ENCODE measurements at places on chromosomes 4 and X.

- DNase-seq, result no peak
Observed at GRCh38 chr4:40349561-40350198, 14.5 kb downstream of the CHRNA9 start.

DNA sequence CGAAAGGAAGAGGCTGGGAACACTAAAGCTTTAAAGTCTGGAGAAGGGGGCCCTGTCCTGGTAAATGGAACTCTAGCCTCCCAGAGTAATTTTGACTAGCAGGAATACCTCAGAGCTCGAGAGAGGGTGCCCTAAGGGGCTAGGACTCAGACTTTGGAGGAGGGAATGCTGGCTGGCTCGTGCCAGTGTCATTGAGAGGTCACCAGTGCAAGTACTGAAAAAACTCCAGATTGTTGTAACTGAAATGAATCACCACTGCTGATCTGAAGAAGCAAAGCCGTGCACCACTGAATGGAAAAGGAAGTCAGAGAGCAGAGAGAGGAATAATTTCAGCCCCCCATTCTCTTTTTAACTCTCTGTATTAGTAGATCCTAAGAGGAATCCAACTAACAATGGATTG lies 690.2 kb downstream of the FAT4 start:
- DNase-seq, result no peak

DNA sequence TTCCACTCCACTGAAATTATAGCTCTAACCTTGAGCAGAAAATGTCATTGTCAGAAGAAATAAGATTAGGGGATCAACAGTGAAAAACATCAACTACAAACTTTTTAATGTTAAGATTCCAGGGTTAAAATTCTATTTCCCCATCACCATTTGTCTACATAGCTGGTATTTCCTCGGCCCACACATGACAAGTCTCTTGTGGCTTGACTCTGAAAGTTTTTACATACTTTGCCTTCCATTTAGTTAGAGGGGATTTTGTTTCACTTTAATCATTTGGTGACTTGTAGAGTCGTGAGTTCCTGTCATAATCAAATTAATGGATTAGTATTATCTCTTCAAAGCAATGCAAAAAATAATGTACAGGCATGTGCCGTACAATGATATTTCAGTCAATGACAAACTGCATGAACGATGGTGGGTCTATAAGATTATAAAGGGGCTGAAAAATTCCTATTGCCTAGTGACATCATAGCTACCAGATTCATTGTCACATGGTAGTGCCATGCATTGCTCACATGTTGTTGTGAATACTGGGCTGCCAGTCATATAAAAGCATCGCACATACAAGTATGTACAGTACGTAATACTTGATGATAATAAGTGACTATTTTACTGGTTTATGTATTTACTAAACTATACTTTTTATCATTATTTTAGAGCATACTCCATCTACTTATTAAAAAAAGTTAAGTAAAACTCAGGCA lies 72.0 kb downstream of the ING2 start:
- DNase-seq, result no peak

- no peak for DNase-seq
Observed at GRCh38 chr4:170110285-170110672, 20.5 kb upstream of the AADAT start.

Measured in stimulated activated CD8-positive, alpha-beta memory T cell treated with anti-CD3 and anti-CD28 coated beads, Interleukin-7, amount 100 ng/mL, for 4 hours (primary cell).